EH (cell line): ENCODE measurements at places on chromosomes 12 and 14.

GRCh38 chr14:61091657-61092273 is 110.7 kb downstream of the SLC38A6 start:
- DNase-seq: no peak

DNA sequence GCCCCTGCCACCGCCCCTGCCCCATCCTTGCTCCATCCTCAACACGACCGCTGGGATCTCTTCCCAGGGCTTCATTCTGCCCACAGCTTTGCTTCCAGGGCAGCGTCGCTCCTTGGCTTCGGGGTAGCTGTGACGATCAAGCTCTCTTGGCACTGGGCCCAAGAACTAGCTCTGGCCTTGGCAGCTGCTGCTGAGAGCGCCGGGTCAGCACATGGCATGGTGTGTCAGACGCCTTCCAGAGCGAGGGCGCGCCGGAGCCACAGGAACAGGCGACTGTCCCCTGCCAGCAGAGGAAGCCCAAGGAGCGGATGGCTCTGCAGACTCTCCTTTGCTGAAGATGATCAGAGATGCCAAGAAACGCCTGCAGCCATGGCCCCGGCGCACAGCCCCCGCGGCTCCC is 15.9 kb downstream of the RAB35 start:
- peak; percentile 15 for DNase-seq

DNA sequence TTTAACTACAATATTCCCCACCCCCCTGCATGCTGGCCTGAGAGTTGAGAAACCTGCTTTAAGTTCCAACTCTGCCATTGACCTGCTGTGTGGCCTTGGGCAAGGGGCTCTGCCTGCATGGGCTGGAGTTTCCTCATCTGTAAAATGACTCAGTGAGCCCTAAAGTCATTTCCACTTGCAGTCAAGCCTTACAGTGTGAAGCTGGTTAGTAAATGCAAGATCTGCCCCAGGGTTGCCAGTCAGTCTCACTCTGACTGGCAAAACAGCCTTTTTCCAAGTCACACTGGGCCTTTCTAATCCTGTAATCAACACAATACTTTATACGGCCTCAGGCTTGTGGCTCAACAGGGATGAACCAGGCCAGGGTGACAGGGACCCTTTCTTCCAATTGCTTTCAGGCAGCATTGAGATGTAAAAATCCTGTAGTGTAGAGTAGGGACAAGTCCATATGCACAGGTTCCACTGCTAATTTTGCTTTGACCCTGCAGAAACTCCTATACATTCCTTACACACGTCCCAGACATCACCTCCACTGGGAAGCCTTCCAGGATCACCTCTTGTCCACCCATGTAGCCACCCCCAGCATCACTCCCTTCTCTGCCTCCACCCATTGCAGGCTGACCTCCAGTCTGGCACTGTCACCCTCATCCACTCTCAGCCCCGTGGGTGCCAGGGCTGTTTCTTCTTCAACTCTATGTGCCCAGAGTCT is 42.6 kb upstream of the PRIMA1 start:
- DNase-seq: no peak

- DNase-seq: no peak
These were observed 225.1 kb upstream of the DIO3 start for GRCh38 chr14:101336183-101336582.

DNA sequence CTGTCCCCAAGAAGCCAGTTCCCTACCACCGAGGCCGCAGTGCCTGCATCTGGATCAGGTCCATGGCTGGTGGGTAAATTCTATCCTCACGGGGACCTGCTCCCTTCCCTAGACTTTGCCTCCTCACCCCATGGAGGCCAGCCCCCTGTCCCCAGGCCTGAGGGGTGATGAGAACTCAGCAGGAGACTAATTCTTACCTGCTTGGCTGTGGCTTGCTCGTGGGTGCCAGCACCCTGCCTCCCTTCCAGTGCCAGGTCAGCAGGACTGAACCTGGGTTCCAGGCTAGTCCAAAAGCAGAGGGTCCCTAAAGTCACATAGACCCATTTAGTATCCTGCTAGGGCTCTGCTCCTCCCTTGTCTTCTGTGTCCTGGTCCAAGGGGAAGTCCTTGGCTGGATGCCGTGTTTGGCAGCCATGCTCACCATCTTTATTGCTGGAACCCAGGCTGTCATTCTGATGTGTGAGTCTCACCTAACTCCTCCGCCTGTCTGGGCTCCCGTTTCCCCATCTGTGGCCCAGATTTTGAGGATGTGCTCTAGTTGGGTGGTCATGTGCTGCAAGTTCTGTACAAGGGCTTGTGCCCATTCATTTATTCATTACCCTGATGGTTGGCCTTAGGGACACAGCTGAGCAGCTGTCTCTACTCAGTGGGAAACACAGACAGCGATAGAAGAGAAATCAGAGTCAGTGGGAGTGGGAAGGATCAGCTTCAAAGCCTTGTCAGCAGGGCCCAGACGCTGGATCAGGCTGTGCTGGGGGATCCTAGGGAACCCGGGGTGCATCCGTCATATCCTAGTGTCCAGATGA is 949 bp downstream of the PLBD2 start:
- peak; percentile 57 for DNase-seq

- DNase-seq: no peak
These were observed 99.6 kb downstream of the PTPN11 start for GRCh38 chr12:112518365-112518735.

DNA sequence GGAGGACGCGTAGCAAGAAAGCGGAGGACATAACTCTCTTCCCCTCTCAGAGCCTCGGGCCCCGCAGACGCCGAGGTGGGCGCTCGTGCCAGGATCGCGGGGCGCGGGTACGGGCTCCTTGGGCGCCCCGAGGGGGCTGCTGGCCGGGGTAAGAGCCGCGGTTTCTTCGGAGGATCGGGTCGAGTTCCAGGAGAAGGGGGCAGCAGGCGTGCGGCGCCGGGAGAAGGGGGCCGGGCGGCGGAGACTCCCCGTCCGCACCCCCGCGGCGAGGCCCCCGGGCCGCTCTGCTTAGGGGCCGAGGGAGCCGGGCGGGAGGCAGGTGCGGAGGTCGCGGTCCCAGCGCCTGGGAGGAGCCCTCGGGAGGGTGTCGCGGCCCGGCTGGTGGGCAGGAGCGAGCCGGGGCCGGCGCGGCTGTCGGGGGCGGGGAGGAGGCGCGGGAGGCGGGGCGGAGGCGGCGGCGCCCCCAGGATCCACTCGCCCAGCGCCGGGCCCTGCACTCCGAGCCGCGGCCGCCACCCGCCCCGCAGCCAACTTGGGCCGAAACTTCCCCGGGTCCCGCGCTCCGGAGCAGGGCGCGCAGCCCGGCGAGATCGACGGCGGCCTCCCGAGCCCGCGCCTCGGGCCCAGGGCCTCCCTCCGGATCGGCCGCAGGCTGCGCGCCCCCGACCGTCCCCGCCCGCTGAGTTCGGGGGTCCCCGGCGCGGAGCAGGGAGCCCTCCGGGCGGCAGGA is 64.4 kb downstream of the FBXL14 start:
- DNase-seq: peak; percentile 66

DNA sequence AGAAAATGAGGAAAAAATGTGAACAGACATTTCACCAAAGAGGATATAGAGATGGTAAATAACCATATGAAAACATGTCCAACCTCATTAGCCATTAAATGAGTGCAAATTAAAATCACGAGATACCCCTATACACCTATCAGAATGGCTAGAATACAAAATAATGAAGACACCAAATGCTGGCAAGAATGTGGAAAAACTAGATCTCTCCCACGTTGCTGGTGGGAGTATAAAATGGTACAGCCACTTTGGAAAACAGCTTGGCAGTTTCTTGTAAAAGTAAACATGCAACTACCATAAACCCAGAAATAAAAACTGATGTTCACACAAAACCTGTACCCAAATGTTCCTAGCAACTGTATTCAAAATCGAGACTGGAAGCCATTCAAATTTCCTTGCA is 38.3 kb upstream of the TCL1B start:
- no peak for DNase-seq

DNA sequence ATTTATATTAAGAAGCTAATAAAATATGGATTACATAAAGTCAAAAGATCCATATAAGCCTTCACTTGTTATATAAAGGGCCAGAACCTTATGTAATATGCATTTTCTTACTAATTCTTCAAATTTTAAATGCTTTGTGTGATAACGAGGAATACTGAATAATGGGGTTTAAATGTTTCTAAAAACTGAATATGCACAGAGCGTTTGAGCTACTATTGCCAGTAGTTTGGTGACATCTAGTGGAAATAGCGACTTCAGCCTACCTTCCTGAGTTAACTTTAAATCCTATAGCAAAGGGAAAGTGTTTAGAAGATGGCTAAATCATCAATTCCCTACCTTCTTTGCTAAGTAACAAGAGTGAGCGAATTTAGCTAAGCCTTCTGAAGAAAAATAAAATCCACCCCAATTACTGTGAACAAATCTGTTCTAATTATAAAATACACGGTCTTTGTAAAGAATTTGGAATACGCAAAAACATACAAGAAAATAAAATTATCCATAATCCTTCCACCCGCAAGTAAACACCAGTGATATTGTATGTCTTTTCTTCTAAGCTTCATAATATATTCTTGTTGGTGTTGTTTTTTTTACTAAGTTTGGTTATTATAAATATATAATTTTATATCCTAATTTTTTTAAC is 115.5 kb upstream of the G2E3 start:
- peak; percentile 20 for DNase-seq

DNA sequence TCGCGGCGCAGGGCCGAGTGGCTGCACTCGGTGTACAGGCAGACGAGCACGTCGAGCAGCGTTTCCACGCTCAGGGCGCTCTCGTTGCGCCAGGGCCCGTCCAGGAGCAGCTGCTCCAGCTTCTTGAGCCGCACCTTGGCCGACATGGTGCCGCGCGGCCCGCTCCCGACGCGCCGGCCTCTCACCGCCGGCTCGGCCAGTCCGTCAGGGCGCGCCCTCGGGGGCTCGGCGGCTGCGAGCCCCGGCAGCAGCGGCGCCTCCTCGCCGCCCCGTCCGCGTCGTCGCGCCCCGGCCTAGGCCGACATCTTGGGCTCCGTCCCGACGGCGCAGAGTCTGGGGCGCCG is 349 bp downstream of the CDC42BPB start:
- DNase-seq: no peak

- no peak for DNase-seq
These were observed 190.2 kb upstream of the LMO3 start for GRCh38 chr12:16796168-16796567.

GRCh38 chr12:123264642-123265041 is 7.0 kb downstream of the CDK2AP1 start:
- peak; percentile 16 for DNase-seq

DNA sequence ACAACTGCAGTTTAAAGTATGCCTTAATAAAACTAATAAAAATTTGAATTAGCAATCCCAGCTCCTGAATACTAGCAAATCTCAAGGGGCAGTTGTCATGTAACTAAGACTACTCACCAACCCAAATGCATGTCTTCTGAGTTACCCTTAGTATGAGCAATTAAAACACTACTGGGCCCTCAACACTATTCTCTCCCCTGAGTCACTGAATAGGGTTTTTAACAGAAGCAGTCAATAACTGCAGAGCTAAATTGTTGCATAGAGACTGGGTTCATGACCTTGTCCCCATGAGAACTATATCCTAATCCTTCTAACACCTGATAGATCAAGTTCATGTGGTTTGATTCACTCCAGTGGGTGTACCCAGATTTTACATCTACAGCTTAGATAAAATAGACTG is 38.8 kb downstream of the MDM1 start:
- DNase-seq: no peak

DNA sequence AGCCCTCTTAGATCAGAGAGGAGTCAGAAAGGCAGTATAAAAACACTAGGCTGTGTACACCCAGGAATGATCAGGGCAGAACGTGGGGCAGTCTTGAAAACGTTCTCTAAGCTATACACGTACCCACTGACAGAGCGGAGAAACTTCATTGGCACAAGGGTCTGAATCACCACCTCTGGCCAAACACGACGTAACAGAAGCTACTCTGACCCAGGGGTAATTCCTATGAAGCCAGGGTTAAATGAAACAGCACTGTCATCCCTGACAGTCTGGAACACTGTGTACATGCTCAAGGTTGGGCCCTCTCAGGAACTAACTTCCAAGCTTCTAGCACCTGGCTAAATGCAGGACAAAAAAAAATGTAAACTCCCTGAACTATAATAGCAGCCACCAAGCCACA is 38.4 kb downstream of the PARP11 start:
- DNase-seq: no peak

- DNase-seq: peak; percentile 98
These were observed 26.9 kb upstream of the LGALS3 start for GRCh38 chr14:55102141-55102621.

DNA sequence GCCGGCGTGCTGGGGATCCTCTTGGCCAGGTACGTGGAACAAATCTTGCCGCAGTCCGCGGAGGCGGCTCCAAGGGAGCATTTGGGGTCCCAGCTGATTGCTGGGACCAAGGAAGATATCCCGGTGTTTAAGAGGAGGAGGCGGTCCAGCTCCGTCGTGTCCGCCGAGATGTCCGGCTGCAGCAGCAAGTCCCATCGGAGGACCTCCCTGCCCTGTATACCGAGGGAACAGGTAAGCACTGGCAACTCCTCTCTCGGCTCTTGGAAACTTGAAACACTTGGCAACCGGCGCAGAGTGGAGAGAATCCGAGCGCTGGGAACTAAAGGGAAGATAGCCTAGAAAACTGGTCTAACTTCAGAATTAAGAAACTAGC is 1.7 kb downstream of the PDE3A start:
- peak; percentile 43 for DNase-seq

GRCh38 chr14:100221533-100222223 is 17.3 kb upstream of the YY1 start:
- DNase-seq: peak; percentile 67

- no peak for DNase-seq
These were observed 810 bp upstream of the TMBIM4 start for GRCh38 chr12:66170606-66171005.

- peak; percentile 58 for DNase-seq
These were observed 7.4 kb upstream of the EPS8 start for GRCh38 chr12:15796493-15797141.

GRCh38 chr12:117019866-117020265 is 79.3 kb downstream of the TESC start:
- DNase-seq: no peak

- peak; percentile 97 for DNase-seq
These were observed 232.4 kb downstream of the AKAP6 start for GRCh38 chr14:32561520-32561919.

GRCh38 chr14:102949801-102950451 is 27.5 kb downstream of the AMN start:
- DNase-seq: peak; percentile 58

DNA sequence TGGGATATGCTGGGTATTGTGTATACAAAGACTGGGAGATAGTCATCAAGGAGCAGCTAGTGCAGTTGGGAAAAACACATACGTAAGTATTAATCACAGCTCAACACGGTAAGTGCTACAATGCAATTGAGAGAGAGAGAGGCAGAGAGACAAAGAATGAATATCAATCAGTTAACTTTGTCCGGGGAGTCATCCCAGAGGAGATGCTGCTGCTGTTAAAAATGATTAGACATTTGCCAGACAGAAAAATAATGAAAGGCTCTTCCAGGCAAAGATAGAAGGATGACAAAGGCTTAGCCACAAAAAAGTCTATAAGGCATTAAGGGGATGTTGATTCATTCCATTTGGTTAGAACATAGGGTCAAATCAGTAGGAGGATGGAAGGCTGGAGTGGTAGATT is 45.1 kb downstream of the AKAP6 start:
- peak; percentile 40 for DNase-seq

GRCh38 chr12:29067430-29067829 is 81.6 kb upstream of the FAR2 start:
- no peak for DNase-seq
